ENCODE measurements at places on chromosomes 11 and 22.

DNA sequence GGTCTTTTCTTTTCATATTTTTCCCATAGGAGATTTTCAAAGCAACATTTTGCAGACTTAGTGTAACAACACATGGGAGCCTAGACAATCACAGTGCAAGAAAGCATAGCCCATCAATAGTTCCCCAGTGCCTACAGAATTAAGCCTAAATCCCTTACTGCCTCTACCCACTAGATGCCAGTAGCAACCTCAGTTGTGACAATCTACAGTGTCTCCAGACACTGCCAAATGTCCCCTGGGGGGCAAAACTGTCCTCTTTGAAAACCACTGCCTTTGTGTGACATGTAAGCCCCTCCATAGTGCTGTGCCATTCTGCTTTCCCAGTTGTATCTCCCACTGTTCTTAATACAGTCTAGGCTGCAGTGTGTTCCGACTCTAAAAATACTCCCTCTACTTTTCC, 1329.0 kb downstream of the LRRC4C start:
- DNase-seq: no peak

DNA sequence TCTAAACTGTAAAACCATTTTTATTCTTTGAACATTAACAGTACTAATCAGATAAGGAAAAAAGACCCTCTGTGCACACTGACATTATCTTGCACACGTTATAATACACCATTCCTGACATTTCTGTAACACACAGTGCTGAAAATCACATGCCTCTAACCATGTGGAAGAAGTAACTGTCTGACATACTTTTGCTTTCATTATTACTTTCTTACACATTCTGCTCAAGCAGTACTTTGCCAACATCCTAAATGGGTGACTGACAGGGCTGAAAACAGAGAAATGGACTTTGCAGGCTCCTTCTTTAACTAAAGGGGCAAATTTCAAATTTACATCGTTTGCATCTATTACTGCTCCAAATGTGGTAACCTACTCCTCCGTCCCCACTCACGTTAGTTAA, 22.8 kb upstream of the TP53AIP1 start:
- no peak for DNase-seq

DNA sequence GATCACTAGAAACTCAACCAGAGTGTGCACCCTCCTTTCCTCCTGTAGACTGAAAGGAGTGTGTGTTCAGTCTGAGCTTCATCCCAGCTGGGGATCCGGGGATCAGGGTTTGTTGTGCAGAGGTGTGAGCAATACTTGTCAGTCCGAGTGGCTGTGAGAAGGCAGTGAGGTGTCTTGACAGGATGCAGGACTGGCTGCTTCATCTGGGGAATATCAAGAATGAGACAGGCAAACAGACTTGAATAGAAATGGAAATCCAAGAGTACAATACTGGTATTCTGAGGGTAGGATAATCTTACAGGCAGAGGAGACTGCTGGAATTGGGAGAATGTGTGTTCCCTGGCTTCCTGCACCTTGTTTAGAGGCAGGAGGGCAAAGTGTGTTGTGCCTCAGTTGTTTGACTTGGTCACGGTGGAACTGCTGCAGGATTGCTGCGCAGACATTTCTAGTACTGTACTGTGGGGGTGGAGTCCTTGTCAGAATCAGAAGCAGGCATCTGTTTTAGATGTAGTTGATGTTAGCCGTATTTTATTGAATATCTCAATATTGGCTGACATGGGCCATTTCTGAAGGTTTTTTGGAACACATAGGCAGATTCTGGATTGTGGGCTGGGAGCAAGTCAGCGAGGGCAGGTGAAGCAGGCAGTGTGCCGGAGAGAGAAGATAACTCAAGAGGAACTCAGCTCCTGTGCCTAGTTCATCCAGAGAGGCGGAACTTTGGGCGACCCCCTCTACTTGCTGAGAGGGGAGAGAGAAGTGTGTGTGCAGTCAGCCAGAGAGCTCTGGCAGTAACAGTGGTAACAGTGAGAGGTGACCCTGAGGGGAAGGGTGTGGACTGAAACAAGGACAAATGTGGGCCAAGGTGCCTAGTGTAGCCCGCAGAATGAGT, 27.1 kb upstream of the GRK2 start:
- no peak for DNase-seq

- no peak for DNase-seq
Measured at GRCh38 chr11:75334402-75334891, 17.0 kb downstream of the ARRB1 start.

DNA sequence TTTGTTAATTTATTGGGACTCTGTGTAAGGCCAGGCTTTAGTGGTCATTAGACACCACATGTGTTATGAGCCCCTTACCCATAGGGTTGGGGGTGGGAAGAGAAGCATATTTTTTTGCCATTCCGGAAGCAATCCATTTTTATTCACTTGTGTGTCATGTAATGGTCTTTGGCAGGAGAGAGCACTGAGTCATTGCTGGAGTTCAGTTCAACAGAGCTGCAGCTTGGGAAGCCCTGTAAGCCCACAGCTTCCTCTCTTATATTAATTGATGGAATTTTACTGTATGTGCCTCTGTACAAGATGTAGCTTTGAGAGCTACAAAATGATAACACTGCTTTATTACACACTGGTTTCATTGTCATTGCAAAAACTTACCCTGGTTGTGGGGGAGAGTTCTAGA, 177.3 kb upstream of the SORL1-AS1 start:
- DNase-seq: no peak

GRCh38 chr22:48084041-48084728, 1321.7 kb downstream of the TBC1D22A start:
- no peak for DNase-seq

- DNase-seq: peak; percentile 69
Measured at GRCh38 chr11:123060277-123061000, 1.5 kb downstream of the HSPA8 start.

DNA sequence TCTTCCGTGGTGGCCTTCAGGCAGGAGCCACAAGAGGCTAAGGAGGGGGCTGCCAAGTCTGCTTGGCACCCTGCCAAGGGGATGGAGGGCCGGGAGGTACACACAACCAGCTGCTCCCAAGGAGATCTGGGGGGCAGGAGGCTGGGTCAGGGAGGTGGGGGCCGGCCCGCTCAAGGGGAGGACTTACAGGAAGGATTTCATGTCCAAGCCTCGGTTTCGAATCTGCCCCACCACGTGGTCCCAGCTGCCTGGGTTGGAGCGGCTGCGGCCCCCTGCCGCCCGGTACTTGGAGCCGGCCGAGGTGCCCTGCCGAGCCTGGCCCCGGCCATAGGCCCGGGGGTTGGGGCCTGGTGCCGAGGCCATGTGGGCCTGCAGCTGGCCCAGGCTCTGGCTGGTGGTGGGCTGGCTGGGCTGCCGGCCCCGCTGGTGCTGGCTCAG, 33.5 kb downstream of the LRRC10B start:
- DNase-seq: no peak

DNA sequence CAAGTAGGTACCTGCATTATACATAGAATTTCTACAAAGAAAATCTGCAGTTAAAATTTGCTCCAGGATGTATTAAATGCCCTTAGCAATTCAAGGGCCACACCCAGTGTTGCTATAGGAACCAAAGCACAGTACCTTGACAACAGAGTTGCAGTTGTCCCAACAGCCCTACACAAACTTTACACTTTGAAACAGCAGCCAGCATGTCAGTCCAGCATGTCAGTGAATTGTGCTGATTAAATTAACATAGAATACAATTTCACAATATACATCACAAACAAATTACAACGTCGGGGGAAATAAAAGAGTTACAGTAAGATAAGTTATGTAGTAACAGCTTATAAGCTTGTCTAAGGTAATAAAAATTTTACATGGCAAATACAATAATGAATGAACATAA, 389.2 kb downstream of the SOX6 start:
- DNase-seq: no peak

GRCh38 chr11:81345609-81346008, 1388.1 kb downstream of the FAM181B start:
- no peak for DNase-seq

- no peak for DNase-seq
Measured at GRCh38 chr11:42225664-42226063, 766.2 kb upstream of the LRRC4C start.

DNA sequence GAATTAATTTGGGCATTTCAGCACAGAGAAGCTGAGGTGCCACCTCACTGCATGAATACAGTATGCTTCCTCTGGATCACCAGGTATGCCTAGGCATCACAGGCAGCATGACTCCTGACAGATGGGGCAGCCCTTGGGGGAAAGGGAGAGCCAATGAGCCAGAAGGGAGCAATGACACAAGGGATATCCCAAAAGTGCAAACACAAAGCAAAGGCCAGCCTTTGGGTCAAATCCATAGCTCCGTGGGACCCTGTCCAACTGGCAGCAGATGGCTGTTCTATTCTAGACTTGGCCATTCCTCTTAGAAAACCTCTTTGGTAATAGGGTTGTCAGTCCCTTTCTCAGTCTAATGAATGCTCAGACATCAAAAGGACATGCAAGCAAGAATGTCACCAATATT, 73.3 kb downstream of the SERGEF start:
- DNase-seq: no peak

DNA sequence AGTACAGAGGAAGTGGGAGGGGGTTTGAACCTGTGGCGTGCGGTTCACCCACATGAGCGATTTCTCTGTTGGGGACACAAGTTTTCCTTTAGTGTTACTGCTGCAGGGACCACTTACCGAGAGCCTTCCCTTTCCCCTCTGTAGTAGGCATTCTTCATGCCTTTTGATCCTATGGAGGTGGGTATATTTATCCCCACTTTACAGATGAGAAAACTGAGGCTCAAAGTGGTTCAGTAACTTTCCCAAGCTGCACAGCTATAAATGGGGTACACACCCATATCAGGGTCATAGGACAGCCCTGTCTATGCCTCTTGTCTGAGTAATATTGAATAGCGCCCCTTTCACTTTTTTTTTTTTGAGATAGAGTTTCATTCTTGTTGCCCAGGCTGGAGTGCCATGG, 3.3 kb upstream of the PHF21B start:
- no peak for DNase-seq

DNA sequence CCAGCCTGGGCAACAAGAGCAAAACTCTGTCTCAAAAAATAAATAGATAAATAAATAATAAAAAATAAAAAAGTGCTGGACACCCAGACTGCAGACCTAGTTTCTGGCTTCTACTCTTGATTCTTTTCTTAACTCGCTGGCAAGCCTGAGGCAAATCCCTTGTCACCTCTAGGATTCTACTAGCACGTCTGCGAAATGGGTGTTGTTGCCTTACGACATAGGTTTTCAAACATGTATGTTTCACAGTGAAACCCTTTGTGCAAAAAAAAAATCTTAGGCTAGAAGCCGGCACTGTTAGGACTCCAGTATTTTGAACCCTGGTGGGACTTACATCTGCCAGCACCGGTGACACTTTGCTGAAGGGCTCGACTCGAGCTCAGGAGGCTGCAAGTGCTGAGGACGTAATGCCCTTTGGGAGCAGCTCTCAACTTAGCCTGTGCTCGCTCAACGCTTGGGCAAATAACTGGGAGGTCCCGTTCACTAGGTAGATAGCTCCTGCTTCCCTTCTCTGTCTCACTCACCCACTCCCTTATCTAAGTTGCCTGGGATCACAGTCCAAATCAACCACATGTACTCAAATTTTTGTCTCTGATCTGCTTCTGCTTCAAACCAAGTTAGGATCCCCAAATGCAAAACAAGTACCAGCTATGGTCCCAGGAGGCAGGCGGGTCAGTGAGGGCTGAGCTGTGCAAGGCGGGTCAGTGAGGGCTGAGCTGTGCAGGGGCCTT, 34.7 kb upstream of the MYH9 start:
- no peak for DNase-seq

DNA sequence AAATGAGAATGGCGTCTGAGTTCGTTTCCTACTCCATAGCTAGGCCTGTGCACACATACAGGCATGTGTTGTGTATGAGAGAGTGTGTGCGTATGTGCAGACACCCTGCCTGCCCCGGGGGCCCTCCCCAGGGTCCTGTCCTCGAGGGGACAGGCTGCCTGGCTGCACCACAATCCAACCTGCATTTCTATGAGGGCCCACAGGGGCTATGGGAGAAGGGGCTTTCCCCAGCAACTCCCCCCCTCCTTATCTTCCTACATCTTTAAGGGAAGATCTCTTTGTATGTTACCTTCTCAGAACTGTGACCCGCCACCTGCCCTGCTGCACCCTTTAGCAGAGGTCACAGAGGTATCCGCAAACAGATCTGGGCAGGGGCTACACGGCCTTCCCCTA, 14.9 kb downstream of the ADORA2A start:
- peak; percentile 49 for DNase-seq

DNA sequence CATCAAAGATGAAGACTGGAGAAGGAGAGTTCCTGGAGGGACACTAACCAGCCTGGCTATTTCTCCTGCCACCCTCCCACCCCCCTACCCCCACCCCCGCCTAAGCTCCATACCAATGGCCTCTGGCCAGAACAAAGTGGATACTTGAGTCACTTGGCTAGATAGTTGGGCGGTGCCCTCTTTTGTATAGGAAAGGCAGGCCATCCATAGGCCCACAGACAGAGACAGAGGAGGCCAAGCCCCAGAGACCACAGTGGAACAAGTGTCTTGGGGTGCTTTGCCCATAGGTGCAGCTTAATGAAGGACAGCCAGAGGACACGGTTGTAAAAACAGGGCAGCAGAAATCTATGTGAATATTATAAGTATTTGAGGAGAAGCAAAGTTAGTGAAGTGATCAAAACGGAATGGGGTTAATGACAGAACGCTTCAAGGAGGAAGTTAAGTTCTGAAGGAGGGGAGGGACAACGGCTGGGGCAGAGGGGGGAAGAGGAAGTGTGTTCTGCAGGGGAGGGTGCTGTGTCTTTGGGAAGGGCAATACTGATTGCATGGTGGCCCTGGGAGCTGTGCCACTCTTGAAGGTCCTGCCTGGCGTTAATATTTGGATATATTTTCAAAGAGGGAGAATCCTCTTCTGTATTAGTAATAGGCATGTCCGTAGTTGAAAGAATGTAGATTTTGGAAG, 32.7 kb downstream of the FLI1 start:
- DNase-seq: peak; percentile 80

- peak; percentile 83 for DNase-seq
Measured at GRCh38 chr11:118437208-118438125, 1.2 kb downstream of the KMT2A start.

GRCh38 chr11:44316659-44317240, 6.8 kb upstream of the ALX4 start:
- no peak for DNase-seq

DNA sequence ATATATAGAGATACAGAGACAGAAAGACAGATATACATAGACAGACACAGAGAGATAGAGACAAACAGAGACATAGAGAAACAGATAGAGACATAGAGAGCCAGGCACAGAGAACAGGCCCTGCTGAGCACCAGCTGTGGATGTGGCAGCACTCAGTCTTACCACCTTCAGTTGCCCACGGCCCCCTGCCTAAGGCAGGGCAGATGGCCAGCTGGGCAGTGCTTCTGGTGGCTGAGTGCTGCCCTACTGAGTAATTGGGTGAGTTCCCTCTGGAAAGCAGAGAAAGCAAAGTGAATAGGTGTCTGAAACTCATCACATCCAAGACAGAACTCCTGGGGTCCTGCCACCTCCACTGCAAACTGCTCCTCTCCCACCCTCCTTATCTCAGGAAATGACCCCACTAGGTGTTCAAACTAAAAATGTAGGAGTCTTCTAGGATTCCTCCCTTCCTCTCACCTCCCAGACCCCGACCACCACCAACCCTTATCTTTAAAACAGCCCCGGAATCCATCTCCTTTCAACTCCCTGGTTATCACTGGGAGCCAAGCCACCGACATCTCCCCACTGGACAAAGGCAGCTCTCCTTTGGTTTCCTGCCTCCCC, 27.2 kb downstream of the SYN3 start:
- no peak for DNase-seq

- DNase-seq: no peak
Measured at GRCh38 chr11:11036848-11037732, 179.2 kb upstream of the ZBED5 start.
